Activated CD8-positive, alpha-beta memory T cell treated with anti-CD3 and anti-CD28 coated beads, Interleukin-2, amount 50 U/mL, for 48 hours (primary cell): ENCODE measurements at places on chromosomes 11 and 22.

DNA sequence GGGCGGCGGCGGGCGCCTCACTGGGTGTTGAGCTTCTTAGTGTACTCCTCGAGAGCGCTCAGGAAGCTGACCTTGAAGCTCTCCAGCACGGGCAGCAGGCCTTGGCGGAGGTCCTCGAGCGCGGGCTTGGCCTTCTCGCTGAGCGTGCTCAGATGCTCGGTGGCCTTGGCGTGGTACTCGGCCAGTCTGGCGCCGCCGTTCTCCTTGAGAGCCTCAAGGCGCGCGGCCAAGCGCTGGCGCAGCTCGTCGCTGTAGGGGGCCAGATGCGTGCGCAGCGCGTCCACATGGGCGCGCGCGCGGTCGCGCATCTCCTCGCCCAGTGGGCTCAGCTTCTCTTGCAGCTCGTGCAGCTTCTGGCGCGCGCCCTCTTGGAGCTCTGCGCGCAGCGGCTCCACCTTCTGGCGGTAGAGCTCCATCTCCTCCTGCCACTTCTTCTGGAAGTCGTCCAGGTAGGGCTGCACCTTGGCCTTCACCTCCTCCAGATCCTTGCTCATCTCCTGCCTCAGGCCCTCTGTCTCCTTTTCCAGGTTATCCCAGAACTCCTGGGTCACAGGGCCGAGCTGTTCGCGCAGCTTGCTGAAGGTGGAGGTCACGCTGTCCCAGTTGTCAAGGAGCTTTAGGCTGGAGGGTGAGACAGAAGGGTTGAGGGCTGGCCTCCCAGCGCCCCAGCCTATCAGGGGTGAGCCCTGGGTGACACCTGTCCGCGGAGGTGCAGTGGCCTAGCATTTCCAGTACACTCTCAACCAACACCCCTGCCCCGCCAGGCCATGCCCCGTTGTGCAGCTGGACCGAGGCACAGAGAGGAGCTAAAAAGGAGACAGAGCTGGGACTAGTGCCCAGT, 1.4 kb downstream of the APOA1 start:
- DNase-seq, result peak; percentile 89

DNA sequence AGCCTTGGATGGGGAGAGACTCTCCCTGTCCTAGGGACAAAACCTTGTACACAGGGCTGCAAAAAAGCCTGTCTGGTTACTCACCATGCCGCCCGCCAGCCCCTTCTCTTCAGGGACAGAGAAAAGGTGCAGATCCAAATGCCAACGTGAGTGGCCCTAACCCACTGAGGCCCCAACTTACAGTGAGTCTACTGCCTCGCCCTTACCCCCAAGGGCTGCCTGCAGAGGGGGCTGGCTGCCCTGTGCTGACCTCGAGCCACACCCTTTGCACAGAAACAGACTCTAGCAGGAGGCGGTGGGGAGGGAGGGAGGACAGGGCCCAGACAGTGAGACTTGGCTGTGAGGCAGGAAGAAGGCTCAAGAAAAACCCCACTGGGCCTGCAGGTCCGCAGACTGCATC, 13.6 kb upstream of the CHST1 start:
- DNase-seq, result no peak

- DNase-seq, result no peak
Observed at GRCh38 chr22:43296276-43296902, 46.8 kb downstream of the SCUBE1 start.

GRCh38 chr11:79076526-79077115, 364.2 kb downstream of the TENM4 start:
- no peak for DNase-seq

GRCh38 chr11:69636512-69637197, 4.3 kb upstream of the CCND1 start:
- no peak for DNase-seq

DNA sequence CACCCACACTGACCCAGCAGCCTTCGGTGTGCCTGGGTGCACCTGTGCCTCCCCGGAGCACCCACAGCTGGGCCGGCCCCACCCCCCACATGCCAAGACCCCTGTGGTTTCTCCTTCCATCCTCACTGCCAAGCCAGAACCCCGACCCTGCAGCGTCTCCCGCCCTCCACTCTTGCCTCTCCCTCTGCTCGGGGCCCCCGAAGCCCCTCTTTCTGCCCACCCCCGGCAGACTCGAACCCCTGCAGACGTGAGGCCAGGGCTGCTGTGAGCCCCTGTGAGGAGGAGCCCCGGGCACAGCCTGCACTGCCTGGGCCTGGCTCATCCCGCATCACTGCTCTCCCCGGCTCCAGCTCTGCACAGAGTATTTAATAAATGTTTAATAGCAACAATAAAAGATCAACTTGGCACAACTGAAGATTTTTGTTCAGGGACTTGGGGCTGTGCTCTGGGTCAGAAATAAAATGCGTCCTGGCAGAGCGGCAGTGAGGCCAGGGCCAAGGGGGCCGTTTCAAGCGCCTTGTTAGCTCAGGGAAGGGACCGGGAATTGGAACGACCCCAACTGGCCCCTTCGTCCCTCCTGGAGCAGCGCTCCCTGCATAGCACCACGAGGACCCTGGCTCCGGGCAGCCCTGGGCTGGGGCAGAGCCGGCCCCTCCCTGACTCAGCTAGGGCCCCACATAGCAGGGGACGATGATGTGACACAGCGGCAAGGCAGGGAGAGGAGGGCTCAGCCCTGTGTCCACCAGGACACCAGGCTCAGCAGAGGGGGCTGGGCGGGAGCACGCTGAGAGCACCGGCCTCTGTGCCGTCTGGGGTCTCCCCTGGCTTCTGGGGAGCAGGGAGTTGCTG, 520.8 kb downstream of the BRD1 start:
- peak; percentile 25 for DNase-seq

- DNase-seq, result no peak
Observed at GRCh38 chr11:27468995-27469695, 3.4 kb downstream of the LGR4 start.

DNA sequence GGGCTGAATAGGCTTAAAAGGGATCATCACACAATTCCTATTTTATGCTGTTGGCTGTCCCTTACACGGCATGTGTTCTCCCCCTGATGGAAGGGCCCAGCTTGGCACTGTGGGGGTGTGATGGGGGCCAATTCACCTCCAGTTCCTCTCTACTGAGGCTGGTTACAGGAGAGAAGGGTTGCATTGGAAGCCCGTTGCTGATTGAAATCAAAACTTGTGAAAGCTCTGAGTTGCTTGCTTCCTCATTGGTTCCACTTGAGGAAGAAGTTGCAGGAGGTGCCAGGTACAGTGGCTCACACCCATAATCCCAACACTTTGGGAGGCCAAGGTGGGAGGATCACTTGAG, 13.3 kb upstream of the PRG2 start:
- DNase-seq, result no peak

DNA sequence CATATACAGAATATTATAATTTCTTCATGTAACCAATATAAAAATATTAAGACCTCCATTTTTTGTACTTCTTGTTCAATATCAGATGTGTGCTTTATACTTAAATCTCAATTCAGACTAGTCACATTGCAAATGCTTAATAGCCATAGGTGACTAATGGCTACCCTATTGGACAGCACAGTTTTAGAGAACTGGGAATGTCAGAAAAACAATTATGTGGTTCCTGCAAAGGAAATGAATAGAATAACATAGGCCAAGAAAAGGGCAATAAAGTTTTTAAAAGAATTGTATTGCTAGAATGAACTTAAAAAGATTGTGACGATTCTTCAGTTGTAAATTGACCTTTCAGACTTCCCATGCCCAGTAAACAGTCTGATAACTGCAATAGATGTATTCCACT, 843.0 kb downstream of the METTL15 start:
- no peak for DNase-seq

GRCh38 chr22:44947049-44947448, 62.8 kb downstream of the PHF21B start:
- DNase-seq, result no peak

DNA sequence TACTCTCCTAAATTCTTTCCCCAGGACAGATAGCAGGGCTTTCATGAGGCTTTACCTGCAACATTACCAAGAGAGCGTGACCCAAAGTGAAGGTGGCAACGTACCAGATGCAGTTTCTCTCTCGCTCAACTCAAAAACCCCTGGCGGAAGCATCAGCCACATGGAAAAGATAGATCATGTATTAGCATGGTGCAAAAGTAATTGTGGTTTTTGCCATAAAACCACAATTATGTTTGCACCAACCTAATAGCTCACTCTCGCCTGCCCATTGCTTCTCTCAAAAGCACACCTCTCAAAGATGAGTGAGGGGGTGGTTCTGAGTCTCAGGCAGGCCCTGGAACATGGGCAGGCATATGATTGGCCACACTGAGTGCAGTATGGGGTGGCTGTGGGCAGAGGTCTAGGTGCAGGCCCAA, 7.0 kb downstream of the MS4A6A start:
- DNase-seq, result no peak

DNA sequence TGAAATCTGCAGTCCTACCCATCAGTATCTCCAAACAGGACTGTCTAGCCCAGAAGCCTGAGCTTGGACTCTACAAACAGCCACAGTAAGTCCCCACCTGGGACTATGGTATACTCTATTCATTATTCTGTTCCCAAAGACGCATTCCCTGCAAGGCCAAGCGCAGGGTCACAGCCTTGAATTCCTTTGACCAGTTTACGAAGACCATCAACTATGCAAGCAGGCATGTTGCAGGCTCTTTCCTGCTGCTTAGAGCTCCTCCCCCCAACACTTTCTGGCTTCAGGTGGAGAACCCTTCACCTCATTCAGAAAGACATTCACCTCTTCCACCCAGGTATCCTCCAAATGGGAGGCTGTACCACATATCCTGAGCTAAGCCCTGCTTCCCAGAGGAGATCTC, 62.5 kb downstream of the TIMP3 start:
- no peak for DNase-seq

DNA sequence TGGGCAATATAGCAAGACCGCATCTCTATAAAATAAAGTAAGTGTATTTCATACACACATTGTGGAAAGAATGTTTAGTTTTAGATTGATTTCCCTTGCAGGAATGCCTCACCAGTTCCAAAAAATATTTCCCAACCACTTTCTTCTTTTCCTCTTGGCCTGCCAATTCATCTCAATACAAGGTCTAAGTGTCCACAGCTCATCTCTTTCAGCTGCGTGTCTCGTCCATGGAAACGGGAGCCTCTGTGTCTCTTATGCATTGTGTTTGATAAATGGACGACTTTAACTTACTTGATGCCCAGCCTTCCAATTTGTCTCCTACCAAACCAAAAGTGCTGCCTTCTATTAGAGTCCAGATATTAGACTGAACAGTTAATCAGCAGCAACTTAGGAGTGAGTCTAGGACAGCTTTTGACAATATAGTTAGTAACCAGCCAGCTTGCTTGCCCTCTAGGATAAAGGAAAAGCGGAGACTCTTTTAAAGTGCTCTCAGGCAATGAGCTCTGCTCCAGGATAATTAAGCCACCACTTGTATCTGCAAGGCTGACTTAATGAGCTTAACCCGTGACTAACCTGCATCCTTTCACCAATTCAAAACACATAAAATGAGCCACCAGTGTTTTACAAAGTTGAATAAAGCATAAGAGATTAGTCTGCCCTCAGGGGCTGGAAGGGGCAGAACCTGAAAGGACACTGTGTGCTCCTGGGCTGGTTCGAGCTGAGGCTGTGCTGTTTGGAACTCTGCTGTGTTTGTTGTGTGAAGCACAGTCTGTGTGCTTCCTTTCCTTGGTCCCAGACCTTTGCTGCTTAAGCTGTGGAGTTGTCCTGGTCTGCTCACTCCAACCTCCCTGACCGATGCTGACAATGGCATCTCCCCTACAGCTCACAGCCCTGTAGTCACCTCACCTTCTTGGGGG, 27.5 kb downstream of the FBXO7 start:
- DNase-seq, result no peak

DNA sequence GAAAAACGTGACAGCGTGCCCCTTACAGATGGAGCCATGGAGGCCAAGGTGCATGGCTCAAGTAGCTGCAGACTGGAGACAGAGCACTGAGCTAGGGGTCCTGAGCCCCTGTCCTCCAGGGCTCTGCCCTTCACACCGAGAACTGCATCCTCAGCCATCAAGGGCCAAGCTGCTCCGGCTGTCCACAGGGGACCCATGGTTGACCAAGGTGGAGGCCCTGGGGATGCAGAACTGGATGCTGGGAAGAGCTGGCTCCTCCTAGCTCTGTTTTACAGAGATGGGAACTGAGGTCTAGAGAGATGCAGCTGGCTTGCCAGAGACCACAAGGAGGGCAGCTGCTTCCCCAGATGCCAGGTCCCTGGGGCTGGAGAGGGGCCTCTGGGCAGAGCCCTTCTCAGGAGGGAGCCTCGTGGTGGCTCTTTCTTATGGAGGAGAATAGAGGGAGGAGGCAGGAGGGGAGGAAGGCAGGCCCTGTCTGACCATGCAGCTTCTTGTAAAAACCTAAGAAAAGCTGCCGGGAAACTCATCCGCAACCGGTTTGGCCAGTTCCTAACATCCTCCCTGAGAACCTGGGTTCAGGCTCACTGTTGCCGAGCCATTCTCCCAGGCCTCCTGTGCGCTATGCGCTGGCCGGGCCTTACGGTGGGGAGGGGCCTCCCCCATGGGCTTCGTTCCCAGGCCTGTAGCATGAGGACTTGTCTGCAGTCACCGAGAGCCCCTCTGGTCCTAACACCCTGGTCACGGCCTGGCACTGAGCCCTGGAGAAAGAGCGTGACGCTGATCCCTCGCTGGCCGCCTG, 80.6 kb downstream of the WNT7B start:
- no peak for DNase-seq

DNA sequence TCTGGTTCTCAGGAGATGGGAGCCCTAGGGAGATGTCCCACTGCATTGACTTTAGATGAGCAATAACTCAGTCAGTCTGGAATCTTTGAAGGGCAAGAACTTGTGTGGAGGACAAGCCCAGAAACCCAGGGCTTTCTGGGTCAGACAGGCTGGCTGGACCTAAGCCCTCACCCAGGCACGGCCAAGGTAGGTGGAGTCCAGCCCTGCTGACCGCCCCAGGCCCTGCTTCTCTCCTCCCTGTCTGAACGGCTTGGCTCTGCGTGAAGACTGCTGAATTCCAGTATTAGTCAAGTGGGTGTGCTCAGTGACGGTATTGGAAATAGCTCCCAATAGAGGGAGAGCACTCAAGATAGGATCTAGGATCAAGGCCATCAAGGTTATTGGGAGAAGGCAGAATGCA, 6.1 kb downstream of the CXCR5 start:
- no peak for DNase-seq

DNA sequence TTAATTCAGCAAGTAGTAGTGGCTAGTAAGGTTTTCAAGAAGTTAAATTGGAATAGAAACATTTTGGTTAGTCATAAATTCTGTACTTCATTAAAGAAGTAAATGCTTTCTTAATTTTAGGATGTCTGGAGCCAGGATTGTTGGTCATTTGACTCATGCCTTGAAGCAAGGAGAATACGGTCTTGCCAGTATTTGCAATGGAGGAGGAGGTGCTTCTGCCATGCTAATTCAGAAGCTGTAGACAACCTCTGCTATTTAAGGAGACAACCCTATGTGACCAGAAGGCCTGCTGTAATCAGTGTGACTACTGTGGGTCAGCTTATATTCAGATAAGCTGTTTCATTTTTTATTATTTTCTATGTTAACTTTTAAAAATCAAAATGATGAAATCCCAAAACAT, 25.8 kb downstream of the ACAT1 start:
- DNase-seq, result no peak

- no peak for DNase-seq
Observed at GRCh38 chr11:101707477-101707876, 123.7 kb upstream of the TRPC6 start.
